NCI-H2107 (cell line): ENCODE measurements at places on chromosomes 12 and 14.

DNA sequence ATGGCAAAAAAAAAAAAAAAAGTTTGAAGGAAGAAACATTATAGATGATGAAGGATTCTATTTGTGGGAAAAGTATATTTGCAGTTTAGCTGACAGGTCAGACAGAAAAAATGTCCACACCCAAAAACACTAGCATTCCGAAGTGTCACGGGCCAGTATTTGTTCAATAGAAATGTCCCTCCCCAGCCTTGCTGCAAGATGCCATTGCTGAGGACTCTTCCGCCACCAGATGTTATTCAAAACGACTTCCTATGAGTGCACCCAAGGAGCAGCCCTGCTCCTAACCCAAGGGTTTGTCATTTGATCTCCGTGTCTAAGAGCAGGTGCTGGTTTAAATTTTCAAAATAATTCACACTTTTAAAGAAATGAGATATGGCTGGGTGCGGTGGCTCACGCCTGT, 163.1 kb downstream of the GCH1 start:
- no peak for DNase-seq

- DNase-seq = no peak
These were observed 220.8 kb downstream of the CHST11 start for GRCh38 chr12:104677441-104678089.

- DNase-seq = no peak
These were observed 220.7 kb upstream of the SRRM4 start for GRCh38 chr12:118760623-118761022.

- no peak for DNase-seq
These were observed 13.7 kb downstream of the PGF start for GRCh38 chr14:74941676-74942097.

DNA sequence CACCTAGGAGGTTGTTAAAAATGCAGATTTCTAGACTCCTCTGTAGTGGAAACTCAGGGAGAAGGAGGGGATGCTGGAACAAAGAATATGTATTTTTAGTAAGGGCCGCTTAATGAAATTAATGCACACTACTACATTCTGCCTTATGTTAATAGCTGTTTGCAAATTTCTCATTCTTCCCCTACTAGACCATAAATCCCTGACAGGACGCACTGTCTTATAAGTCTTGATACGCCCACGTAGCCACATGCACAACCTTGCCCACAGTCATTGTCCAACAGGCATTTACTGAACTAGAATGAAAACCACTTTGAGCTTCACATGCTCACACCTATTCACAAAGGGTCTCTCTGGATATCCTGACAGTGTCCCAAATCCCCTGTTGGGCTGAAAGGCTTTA, 10.5 kb downstream of the KRT2 start:
- DNase-seq = no peak

DNA sequence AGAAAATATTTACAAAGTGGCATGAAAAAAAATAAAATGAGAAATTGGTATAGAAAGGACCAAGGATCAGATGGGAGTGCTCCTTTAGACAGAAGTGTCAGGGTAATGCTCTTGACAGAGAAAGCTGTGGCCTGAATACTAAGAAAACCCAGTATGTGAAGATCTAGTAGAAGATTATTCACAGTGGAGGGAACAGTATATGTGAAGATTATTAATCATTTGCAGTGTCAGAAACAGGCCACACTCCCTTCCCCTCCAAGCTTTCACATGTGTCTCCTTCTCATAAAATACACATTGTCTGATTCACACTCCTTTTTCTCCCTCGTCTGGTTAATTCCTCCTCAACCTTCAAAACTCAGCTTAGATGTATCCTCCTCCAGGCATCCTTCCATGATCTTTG, 41.3 kb downstream of the CAPS2 start:
- no peak for DNase-seq

DNA sequence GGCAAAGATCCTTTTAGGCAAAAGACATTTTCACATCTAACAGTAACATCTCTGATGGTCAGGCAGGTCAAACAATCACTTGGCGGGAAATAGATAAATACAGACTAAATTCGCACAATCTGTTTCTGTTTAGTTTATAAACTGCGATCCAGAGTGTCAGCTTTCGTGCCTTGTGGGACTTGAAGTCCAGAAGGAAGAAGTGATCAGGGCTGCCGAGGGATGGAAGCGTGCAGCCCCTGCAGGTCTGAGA, 245 bp upstream of the BRMS1L start:
- DNase-seq = no peak

GRCh38 chr12:132053338-132054330, 90.5 kb downstream of the DDX51 start:
- no peak for DNase-seq

- DNase-seq = no peak
These were observed 208.0 kb downstream of the SLC41A2 start for GRCh38 chr12:104750061-104750460.

- DNase-seq = no peak
These were observed 16.7 kb downstream of the PDE1B start for GRCh38 chr12:54565986-54566544.

DNA sequence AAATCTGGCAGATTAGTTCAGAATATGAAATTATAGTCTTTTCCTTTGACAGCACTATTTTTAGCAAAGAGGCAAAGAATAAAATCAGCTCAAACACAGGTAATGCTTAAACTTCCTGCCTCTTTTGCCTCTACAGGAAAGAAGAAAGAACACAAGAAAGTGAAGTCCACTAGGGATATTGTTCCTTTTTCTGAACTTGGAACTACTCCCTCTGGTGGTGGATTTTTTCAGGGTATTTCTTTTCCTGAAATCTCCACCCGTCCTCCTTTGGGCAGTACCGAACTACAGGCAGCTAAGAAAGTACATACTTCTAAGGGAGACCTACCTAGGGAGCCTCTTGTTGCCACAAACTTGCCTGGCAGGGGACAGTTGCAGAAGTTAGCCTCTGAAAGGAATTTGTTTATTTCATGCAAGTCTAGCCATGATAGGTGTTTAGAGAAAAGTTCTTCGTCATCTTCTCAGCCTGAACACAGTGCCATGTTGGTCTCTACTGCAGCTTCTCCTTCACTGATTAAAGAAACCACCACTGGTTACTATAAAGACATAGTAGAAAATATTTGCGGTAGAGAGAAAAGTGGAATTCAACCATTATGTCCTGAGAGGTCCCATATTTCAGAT, 17.4 kb downstream of the TMPO start:
- no peak for DNase-seq

GRCh38 chr12:12181511-12181910, 85.3 kb downstream of the LRP6 start:
- DNase-seq = no peak

- DNase-seq = peak; percentile 1
These were observed 69.9 kb upstream of the CNTN1 start for GRCh38 chr12:40622246-40622838.

DNA sequence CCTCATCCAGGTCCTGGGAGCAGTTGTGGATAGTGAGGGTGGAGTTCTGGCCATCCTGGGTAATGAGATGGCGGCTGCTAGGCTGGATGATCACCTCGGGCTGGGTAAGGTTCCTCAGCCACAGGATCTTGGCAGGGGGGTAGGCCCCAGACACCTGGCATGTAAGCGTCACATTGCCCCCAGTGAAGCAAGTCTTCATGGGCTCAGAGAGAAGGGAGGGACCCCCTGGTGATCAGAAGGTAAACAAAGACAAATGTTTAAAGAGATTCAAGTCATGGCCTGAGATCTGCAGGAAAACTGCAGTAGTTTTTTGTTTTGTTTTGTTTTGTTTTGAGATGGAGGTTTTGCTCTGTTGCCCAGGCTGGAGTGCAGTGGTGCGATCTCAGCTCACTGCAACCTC, 12.8 kb upstream of the WSB2 start:
- no peak for DNase-seq

- DNase-seq = no peak
These were observed 33.9 kb downstream of the STON2 start for GRCh38 chr14:81366214-81366613.

- no peak for DNase-seq
These were observed 18.9 kb downstream of the CCDC88C start for GRCh38 chr14:91398707-91399106.

- DNase-seq = no peak
These were observed 111.8 kb upstream of the DNM1L start for GRCh38 chr12:32567296-32567674.

DNA sequence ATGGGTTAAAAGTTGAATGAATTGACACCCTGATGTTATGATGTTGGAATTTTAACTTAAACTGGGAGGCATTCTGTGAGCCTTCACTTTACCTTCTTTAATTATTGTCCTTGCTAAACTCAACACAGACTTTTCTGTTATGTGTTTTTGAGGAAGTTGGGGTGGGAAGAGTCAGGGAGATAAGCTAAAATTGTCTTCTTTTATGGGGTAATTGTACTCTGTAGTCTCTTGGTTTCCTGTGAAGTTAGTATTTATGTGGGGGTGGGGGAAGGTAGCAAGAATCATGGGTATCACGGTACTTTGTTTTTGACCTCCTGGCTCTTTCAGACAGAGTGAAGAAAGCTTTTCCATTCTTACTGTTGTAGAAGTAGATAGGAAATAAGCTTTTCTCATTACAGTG, 32.9 kb downstream of the RAB21 start:
- no peak for DNase-seq

DNA sequence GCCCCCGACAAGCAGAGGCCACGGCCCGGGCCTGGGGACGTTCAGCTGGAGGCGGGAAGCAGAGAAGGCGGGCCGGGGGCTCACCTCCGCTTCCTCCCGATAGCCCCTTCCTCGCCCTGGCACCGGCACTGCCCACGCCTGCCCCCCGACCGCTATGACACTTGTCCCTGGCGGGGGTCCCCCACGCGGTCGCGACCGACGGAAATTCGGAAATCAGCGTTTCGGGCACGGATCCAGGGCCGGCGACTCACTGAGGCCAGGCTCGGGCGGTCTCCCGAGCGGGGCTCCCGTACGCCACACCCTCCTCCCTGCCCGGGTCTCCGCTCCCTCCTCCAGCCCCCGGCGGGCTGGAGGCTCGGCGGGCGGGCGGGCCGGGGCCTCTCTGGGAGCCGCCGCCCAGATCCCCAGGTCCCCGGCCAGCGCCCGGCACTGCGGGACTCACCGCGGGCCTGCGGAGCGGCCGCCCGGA, 581 bp downstream of the PITPNM2 start:
- no peak for DNase-seq

DNA sequence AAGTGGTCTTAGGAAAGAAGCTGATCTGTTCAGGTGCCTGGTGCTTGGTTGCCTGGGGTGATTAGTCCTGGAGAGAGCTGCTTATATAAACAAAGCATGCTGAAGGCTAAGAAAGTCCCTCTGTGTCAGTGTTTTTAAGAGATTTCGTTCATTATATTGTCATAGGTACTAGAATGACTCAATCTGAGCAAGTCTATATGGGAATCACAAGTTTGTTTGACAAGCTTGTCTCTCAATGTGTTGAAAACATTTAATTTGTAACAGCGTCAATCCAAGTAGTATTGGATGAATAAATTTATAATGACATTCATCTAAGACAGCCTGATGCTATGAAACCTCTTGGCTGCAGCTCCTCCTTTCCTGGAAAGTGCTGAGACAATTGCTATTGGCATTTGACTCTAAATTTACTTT, 256.3 kb downstream of the TMTC2 start:
- no peak for DNase-seq

- no peak for DNase-seq
These were observed 7.4 kb upstream of the IKZF4 start for GRCh38 chr12:56013482-56013881.

GRCh38 chr12:124610021-124610612, 42.7 kb upstream of the NCOR2 start:
- no peak for DNase-seq

DNA sequence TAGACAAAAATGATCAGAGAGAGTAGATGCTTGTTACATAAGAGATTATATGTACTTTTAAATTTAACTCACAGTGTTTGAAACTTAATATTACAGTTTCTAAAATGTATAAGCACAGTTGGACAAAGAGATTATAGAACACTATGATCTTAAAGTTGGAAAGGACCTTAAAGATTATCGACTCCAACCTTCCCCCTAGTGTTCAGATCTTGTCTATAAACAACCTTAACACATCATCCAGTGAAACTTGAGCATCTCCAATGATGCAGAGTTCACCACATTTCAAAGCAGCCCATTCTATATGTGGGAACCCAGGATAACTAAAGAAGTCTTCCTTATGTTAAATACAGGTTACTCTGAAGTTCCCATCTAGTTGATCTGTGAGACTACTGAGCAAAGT, 480.8 kb downstream of the RMST start:
- no peak for DNase-seq

DNA sequence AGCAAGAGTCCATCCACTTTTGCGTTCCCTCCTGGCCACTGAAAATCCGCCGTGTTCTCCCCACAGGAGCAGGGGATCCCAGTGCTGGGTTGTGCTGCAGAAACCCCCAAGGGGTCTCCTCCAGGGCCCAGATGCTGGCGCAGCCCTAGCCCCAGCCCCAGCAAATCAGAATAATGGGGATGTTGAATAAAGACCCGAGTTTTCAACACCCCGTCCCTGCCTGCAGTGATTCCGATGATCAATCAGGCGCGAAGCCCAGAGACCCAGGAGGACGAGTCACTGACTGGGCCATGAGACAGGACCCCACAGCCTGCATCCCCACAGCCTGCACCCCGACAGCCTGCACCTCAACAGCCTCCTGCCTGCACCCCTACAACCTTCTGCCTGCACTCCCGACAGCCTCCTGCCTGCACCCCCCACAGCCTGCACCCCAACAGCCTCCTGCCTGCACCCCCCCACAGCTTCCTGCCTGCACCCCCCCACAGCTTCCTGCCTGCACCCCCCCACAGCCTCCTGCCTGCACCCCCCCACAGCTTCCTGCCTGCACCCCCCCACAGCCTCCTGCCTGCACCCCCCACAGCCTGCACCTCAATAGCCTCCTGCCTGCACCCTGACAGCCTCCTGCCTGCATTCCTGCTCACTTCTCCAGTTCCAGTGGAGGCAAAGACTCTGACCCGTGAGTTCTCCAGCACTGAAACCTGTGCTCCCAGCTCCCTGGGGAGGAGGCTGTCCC, 37.2 kb downstream of the TNFAIP2 start:
- DNase-seq = no peak

DNA sequence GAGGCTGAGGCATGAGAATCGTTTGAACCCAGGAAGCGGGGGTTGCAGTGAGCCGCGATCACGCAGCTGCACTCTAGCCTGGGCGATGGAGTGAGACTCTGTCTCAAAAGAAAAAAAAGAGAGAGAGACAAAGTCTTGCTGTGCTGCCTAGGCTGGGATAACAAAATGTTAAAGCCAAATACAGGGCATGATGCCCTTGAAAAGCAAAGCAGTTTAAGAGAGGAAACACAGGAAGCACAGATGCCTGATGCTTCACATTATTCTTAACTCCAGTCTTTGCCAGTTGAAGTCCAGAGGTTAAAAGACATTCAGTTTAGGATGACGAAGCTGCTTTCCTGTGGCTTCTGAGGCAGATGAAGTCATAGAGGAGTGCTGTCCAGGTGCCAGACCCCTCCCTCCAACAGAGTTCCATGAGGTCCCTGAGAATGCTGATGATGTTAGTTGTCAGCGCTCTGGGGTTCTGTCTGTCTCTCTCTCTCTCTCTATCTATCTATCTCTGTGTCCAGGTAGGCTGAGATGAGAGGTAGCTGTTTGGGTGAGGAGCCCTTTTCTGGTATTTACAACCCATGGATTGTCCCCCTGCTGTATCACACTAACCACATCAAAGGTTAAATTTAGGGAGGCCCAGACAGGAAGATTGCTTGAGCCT, 4.9 kb upstream of the MRPL52 start:
- DNase-seq = no peak
